ENCODE measurements at places on chromosomes 3 and 15.
A peak's percentile ranks its signal among the peaks of the same experiment; 100 is the strongest.

- DNase-seq: no peak
Measured at GRCh38 chr3:30539772-30540171, 66.6 kb upstream of the TGFBR2 start.

DNA sequence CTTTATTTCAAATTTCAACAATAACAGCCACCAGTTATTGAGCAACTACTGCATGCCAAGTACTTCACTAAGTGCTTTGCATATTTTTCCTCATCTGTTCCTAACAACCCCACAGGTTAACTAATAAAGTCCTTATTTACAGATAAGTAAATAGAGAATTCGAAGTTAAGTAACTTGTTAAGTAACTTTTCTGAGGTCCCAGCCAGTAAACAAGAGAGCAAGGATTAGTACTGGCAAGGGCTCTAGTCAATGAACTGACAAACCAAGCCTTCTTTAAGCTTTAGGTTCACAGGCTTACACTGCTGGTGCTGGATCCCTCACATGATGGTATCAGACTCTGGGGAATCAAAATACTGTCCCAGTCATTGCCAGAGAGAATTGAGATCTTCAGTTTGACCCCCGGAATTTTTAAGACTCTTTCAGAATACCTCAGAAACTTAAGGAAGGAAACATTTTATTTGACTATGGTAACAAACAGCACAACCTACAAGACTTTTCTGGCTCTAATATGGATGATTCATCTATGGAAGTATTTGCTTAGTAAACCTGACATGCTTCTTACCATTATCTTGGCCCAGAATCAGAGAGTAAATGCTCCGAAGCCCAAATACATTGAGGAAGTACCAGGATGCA is 16.5 kb downstream of the EMC3 start:
- no peak for DNase-seq

DNA sequence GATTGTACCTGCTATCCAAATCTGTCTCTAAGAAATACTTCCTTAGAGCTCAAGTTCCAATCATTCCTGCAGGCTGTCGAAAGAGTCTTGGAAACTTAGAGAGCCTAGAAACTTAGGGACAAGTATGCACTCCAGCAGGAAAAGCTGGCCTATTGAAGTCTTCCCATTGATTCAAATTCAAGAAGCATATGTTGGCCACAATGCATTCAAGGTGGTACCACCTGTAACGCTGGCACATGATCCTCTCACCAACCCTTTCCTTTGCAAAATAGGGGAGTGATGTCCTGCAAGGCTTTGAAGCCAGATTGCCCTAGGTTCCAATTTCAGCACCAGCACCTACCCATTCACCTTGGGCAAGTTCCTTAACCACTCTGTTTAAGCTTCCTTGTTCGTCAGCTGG is 6.0 kb downstream of the ADAMTS9 start:
- DNase-seq: no peak

GRCh38 chr15:71651750-71652186 is 158.6 kb upstream of the NR2E3 start:
- DNase-seq: peak; percentile 7

- no peak for DNase-seq
Measured at GRCh38 chr3:95343228-95343627, 1280.4 kb downstream of the NSUN3 start.
